ENCODE measurements at places on chromosomes 4 and X.

- no peak for DNase-seq
Measured at GRCh38 chr4:133866328-133866699, 335.3 kb downstream of the PABPC4L start.

GRCh38 chr4:149638073-149638472 lies 177.6 kb downstream of the IQCM start:
- DNase-seq = no peak

- no peak for DNase-seq
Measured at GRCh38 chrX:38110231-38110630, 103.9 kb downstream of the SYTL5 start.

- no peak for DNase-seq
Measured at GRCh38 chr4:185122681-185123345, 20.3 kb upstream of the SLC25A4 start.

DNA sequence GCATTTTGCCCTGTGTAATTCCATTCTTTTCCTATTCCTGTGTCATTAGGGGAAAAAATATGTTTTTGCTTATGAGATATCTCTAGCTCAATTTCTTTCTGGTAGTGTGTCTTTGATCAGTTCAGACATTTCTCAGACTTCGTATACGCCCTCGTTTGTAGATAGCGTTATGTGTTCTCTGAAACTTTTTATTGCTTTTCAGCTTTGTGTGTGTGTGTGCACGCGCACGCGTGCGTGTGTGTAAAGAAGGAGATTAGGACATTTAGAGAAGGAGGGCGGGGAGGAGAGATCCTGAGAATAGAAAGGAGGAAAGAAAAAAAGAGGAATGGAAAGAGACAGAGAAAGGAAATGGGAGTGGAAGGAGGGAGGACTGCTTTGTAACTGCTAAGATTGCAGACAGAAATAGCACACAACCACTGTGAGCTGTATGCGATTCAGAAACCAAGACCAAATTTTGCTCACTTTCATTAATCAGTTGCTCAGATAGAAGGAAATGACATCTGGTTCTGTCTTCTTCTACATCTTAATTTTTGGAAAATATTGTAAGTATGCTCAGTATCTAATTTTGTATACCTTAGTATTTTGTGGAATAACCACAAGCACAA lies at the start of gene RXFP1:
RXFP1 (plus strand) TSS at position 399 of the 605 bp plus-strand sequence; CDS start at position 494, 95 bp downstream.
- DNase-seq = no peak

- DNase-seq = no peak
Measured at GRCh38 chr4:7024336-7024890, 18.8 kb upstream of the TADA2B start.

GRCh38 chr4:154622598-154622997 lies 10.1 kb upstream of the FGG start:
- DNase-seq = no peak

DNA sequence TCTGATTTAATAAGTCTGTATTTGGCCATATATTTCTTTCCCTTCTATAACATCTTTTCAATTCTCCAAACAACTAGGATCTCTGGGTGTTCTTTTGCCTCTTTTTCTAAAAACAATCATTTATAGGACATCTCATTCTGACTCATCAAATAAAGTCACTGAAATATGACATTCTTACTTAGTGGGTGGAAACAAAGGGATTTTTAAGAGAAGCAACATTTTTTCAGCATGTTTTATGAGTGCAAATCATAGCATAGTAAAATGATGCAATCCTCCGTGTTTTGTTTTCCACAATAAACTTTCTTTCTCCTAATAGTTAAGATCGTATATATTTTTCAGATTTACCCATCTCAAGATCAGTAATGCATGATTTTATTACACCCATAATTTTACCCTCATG lies 179.8 kb downstream of the SPCS3 start:
- no peak for DNase-seq

GRCh38 chr4:158936238-158936637 lies 166.6 kb upstream of the RAPGEF2 start:
- no peak for DNase-seq

- no peak for DNase-seq
Measured at GRCh38 chr4:3243136-3243780, 5.7 kb upstream of the MSANTD1 start.

GRCh38 chr4:156442912-156443311 lies 489.2 kb upstream of the CTSO start:
- DNase-seq = no peak

- no peak for DNase-seq
Measured at GRCh38 chrX:38880296-38880854, 79.1 kb downstream of the MID1IP1 start.

GRCh38 chr4:183332447-183332846 lies 10.2 kb upstream of the CLDN24 start:
- no peak for DNase-seq

DNA sequence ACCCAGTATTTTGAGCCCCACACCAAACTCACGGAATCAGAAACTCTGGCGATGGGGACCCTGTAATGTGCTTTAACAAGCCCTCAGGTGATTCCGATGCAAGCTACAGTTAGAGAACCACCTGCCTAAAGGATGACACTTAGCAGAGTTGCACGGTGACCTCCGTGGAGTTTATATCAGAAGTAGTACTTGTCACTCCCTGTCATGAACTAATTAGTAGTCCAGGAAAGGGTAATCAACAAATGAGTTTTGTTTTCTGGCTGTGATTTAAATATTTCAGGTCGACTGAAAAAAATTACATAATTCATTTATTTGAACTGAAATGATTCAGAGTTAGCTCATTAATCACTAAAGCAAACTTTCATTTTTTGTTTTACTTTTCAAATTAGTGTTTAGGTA lies 56.4 kb downstream of the TMA16 start:
- DNase-seq = no peak

GRCh38 chr4:158906073-158906472 lies 137.2 kb downstream of the FNIP2 start:
- DNase-seq = no peak

GRCh38 chr4:187158003-187158402 lies 434.3 kb upstream of the FAT1 start:
- no peak for DNase-seq

DNA sequence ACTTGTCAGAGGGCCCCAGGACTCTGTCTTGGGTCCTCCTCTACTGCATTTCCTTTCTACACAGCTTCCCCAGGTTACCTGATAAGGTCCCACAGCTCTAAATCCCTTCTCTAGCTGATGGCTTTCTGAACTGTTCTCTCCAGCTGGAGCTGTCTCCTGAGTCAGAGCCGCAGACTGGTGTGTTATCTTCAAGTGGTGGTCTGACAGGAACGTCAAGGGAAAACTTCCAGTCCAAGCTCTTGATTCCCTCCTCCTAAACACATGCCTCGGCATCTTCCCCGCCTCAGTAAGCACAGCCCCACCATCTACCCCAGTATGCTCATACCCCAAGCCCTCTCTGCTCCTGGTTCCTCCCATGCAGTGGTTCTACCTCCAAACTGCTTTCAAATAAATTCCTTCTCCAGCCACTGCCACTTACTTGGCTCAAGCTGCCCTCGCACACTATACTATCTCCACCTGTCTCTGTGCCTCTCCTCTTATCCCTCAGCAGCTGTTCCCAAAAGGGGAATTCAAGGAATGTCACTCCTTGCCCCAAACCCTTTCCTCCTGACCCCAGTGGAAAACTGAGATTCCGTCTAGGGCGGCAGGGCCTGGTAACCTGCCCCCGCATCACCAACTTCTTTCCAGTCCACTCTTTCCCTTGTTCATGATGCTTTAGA lies 17.2 kb upstream of the CENPU start:
- no peak for DNase-seq

GRCh38 chr4:113232194-113232593 lies 182.7 kb downstream of the ANK2 start:
- DNase-seq = no peak

DNA sequence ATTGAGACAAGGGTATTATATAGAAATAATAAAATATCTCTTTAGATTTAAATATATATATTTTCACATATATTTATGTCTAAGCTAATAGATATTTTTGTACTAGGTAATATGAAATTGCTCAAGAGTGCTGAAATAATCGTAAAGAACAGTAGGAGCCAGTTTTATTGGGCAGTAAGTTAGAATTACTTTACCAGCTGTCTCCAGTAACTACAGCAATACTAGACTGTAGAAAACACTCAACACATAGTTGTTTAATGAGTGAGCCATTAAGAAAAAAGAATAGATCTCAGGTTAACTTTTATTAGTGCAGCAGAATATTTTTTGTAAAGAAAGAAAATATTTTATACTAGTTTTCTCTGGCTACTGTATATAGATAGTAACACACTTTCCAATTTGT lies 715.2 kb downstream of the TRIML1 start:
- no peak for DNase-seq

GRCh38 chrX:9383655-9384054 lies 81.2 kb upstream of the TBL1X start:
- DNase-seq = no peak

- no peak for DNase-seq
Measured at GRCh38 chrX:68699960-68700746, 52.7 kb downstream of the STARD8 start.

DNA sequence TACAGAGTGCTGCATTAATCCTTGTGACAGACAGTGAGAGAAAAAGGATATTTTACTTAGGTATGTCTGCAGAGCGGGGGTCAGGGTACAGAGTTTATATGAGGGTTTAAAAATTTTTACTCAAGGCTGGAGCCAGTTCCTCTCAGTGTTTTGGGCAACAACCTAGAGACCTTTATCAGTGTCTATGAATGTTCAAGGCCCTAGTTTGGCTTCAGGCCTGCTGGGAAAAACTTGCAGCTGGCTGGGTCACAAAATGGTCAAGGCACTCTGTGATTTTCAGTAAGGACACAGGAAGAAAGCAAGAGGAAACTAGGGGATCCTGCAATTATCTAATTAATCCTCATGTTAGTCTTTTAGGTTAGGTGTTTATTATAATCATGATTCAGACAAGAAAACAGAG lies 10.8 kb upstream of the C4orf54 start:
- DNase-seq = no peak

GRCh38 chr4:52860361-52860760 lies 1.8 kb upstream of the RASL11B start:
- DNase-seq = no peak

- DNase-seq = no peak
Measured at GRCh38 chr4:44415251-44415650, 33.4 kb downstream of the KCTD8 start.

GRCh38 chr4:13481569-13481968 lies 2.6 kb downstream of the RAB28 start:
- DNase-seq = no peak

GRCh38 chrX:103615781-103616371 lies 8.1 kb downstream of the TCEAL3 start:
- no peak for DNase-seq

- no peak for DNase-seq
Measured at GRCh38 chr4:149702414-149703293, 113.0 kb downstream of the IQCM start.

DNA sequence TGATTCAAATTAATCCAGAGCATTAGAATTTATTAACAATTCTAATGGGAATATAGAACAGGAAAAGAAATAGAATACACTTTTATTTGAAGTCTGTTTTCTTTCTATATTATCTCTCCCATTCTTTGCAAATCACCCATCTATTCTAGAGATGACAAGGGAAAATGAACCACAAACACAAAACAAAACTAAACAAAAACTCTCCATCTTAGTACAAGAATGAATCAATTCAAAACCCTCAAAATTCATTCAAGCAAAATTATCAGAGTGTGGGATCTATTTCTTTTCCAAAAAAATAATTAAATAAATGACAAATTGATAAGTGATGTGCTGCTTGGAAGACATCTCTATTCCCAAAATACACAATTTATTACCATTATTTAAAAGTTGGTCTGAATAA lies 400.1 kb upstream of the NWD2 start:
- no peak for DNase-seq

DNA sequence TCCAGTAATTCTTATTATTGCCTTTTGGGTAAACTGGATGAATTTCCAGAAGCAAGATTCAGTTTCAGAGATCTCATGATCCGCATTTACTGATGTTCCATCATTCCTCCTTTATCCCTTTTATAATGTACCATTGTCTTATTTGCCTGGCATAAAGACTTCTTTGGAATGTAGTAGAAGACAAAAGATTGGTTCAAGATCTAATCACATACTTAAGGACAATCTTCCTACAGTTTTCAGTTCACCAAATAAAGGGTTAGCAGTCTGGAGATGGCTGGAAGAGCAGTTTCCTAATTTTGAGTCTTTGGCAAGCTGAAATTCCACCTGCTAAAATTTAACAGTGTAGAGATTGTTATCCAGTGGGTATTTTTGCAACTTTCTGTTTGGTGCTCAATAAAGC lies 30.9 kb upstream of the HAND2 start:
- no peak for DNase-seq

- no peak for DNase-seq
Measured at GRCh38 chr4:82785611-82786400, 12.8 kb downstream of the SCD5 start.

DNA sequence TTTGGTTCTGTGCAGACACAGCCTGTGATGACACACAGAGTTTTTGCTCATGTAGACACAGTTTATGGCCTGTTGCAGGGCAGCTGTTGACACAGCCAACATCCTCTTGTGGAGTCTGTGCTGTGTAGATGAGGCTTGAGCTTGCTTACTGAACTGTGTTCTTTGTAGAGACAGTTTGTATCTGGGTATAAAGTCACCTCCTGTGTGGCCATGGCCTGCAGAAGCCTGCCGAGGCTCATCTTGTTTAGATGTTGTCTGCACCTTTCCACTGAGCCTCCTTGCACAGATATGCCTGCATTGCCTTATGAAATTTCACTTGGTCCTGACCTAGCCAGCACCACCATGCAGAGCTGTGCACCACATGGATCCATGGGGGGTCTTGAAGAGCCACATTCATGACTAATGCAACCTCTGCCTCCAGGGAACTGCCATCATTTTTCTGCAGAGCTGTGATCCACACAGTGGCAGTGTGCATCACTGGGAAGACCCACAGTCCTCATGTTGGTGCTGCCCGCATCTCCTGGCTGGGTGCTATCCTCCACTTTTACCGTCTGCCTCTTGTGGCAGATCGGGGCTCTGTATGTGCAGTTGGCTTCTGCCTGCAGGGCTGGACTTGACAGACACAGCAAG lies 198.0 kb upstream of the MAMLD1 start:
- DNase-seq = no peak

DNA sequence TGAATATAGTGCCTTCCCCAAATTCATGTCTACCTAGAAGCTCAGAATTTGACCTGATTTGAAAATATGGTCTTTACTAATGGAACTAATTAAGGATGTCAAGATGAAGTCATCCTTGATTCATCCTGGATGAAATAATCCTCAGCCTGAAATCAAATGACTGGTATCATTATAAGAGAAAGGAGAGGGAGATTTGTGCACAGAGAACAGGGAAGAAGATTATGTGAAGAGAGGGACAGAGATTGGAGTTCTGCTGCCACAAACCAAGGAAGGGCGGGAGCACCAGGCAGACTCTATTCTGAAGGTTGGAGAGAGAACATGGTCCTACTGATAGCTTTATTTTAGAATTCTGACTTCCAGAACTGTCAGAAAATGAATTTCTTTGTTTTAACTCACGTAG lies 680.9 kb upstream of the AADAT start:
- no peak for DNase-seq

DNA sequence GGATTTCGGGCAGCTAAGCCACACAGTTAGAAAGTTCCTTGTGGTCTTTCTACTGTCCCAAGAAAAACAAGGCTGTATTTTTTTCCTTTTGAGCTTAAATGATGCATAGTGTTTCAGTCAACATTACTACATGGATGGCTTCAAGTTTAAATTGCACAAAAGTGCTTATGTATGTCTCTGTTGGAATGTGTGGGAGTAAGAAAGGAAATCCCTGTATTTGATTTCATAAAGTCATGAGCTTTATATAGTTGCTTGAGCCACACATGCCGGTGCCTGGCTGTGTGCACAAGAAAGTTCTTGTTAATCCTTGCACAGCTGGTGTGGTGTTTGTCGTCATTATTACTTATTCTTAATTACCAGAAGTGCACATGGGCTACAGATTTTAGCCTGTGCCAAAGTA lies 262.2 kb downstream of the ARHGAP10 start:
- no peak for DNase-seq

- peak; percentile 37 for DNase-seq
Measured at GRCh38 chr4:172515266-172515879, 653.2 kb upstream of the GALNT7 start.

Measured in BE2C (cell line).